ENCODE measurements at places on chromosomes 11 and 22. TPM values are rescaled to one million over a fixed set of nuclear protein-coding genes. Genes with fewer than 3 reads are reported as not detected.

The VPREB3 gene
- total RNA-seq: not detected

The BBOX1 gene
- 25.3 TPM for total RNA-seq

The NUP160 gene
- 9.5 TPM for total RNA-seq

The C22orf42 gene
- total RNA-seq: not detected

The SHANK2 gene
- 50.3 TPM for total RNA-seq

The RHOD gene
- total RNA-seq: 106 TPM

The GLB1L3 gene
- not detected for total RNA-seq

The KCNE3 gene
- 7.6 TPM for total RNA-seq

The SREBF2 gene
- total RNA-seq: 26.7 TPM

The TMEM86A gene
- 4.0 TPM for total RNA-seq

The DBX1 gene
- total RNA-seq: not detected

- DNase-seq: no peak
Observed at GRCh38 chr11:64655941-64656601, 65.1 kb downstream of the SLC22A12 start.

DNA sequence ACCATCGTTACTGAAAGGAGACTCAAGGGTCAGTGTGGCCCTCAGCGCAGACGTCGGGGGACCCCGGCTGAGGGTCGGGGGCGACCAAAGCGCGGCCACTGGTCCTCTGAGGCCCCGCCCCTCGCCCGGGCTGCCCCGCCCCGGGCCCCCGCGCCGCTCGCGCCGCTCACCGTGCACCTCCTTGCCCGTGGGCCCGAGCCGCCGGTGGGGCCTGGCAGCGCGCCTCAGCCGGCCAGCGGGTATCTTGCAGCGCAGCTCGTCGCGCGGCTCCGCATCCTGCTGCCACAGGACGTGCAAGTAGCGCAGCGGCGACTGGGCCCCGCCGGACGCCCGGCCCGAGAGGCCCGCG is 419 bp downstream of the ANKRD54 start:
- DNase-seq: peak; percentile 64

DNA sequence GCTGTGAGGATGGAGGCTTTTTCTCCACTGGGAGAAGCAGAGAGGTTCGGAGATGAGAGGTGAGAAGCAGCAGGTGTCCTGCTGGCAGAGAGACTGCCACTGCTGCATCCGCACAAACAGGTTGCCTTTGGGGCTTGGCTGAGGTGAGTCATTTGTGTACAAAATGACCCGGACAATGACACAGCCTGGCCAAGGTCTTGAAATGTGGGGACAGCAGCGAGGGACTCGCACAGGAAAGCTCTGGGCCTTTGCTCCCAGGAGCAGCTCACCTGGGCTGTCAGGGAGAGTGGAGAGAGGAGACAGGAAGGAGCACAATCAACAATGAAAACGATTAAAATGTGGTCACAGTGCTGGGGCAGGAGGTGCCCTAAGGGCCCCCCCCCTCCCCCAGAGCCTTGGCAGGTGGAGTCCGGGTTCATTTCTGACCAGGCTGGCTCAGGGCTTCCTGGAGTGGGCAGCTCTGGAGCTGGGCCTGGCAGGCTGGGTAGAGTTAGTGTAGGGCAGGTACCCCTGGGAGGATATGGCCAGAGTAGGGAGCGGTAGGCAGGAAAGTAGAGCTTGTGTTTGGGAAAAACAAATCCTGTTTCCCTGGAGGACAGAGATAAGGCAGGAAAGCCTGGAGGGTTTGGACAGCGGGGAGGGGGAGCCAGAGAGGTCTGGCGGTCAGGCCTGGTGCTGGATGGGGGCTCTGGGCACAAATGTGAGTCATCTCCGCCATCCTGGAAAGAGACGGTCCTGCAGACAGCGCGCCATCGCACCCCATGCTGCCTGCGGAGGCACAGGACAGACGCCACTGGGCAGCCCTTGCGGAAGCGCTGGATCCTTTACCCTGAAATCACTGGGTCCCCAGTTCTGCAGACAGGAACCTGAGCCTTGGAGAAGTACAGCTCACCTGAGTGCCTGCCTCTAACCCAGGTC is 37.8 kb upstream of the CELSR1 start:
- DNase-seq: peak; percentile 81

DNA sequence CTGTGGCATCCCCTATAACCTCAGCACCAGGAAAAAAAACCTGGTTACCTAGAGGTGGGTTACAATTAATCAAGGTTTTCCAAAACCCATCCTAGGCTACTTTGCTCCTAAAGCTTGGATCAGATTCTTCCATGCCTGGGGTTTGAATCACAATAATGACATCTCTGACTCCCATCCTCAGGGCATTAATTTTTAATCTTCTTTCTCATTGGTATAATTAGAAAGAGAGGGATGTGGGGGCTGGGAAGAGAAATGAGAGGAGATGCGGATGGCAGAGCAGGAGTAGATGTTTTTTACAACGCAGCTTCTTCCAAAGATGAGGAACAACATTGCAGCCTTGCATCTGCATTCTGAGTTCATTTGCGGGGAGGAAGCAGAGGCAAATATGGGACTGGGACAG is 117.2 kb upstream of the E2F8 start:
- DNase-seq: no peak

- no peak for DNase-seq
Observed at GRCh38 chr11:117872975-117873827, 3.3 kb downstream of the FXYD6 start.

DNA sequence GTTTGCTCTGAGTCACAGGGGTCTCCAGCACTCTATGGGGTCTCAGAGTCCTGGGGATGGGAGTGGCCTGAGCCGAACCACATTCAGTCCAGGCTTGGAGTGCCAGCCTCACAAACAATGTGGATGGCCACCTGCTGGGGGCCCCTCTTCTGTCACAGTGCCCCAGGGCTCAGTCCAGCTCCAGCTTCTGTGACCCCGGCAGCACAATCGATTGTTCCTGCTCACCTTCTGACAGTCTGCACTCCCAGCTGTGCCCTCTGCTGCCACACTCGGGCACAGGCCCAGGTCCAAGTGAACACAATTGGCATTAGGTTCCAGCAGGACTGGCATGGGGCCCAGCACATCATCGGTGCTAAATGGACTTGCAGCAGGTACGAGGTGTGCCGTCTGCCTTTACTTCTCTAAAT is 84.8 kb downstream of the TP53I11 start:
- peak; percentile 94 for DNase-seq

DNA sequence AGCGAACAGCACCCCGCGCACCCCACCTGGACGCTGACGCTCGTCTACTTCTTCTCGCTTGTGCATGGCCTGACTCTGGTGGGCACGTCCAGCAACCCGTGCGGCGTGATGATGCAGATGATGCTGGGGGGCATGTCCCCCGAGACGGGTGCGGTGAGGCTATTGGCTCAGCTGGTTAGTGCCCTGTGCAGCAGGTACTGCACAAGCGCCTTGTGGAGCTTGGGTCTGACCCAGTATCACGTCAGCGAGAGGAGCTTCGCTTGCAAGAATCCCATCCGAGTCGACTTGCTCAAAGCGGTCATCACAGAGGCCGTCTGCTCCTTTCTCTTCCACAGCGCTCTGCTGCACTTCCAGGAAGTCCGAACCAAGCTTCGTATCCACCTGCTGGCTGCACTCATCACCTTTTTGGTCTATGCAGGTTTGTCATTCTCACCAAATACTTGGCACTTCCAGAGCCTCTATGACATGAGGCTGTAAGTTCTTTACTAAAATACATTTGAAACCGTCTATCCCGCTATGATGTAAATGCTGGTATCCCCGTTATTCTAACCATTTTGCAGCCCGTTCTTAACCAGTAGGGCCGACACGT is 535 bp downstream of the AQP11 start:
- DNase-seq: peak; percentile 57

DNA sequence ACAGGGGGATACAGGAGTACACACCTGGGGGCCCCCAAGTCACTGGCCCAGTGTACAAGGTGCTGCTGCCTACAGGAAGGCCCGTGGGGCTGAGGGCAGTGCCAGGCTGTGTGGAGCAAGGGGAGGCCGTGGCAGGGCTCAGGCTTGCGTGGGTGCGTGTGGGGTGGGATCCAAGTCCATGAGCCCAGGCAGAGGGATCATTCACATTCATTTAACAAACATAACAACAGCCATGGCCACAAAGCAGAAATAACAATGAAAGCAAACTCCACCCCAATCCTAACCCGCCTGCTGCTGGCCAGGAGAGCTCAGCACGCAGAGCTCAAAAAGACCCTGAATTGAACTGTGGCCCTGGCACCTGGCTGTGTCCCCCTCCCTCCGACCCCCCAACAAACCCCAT is 17.0 kb upstream of the SCGB1A1 start:
- no peak for DNase-seq

- DNase-seq: peak; percentile 74
Observed at GRCh38 chr11:64251016-64251752, at the start of gene PLCB3. TSS of gene PLCB3 (plus strand) at chr11:64251530. CDS start at chr11:64251650, 120 bp downstream.

- DNase-seq: peak; percentile 43
Observed at GRCh38 chr11:69484427-69485259, 3.2 kb downstream of the LINC01488 start.

GRCh38 chr11:121575250-121575962 is 122.6 kb upstream of the SORL1-AS1 start:
- peak; percentile 92 for DNase-seq

DNA sequence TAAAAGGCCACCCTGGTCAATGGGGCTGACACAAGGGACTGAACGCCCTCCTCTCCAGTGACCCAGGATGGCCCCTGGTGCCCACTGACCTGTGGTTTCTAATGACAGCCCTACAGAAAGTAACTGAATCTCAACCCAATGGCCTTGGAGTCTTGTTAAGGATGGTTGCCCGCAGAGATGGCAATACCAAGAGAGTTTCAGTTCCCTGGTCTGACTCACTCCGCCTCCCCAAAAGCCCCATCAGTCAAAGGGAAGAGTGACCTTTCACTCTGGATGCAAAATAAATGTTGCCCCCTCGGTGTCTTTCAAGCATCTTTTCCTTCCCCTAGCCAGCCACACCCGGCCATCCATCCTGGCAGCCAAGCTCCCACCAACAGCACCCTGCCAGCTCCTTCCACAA is 57.7 kb upstream of the ISX start:
- DNase-seq: no peak

GRCh38 chr22:44311855-44312170 is 938 bp downstream of the SHISAL1 start:
- DNase-seq: no peak

GRCh38 chr11:126268361-126268707 is 361 bp downstream of the SRPRA start:
- no peak for DNase-seq

GRCh38 chr11:43693069-43693468 is 12.5 kb downstream of the HSD17B12 start:
- DNase-seq: no peak

- no peak for DNase-seq
Observed at GRCh38 chr11:111694851-111695250, 71.3 kb downstream of the PPP2R1B start.

DNA sequence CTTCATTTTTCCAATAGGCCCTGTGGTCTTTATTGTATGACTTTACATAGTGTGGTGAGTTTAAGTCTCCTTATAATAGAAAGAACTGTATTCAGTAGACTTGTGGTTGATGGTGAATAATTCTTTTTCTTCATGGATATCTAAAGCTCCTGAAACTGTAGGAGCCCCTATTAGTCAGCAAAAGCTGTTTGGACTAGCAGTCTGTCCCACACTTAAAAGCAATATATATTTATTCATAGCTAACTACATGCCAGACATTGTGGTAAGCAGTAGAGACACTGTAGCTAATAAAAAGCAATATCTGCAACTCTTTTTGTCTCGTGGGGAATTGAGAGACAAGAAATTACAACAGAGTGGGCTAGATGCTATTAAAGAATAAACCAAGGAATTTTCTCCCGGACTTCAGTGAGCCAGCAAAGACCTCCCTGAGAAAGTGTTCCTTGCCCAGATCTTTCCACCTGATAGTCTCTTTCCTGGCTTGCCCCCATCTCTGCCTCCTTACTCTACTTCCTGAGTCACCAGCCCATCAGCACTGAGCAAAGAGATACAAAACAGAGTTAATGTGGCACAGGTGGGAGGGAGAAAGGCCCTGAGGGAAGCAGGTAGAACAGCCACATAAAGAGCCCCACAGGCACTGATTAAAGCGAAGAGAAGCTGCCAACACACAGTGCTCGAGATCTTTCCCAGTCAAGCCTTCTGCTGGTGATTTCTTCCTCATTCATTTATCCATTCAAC is 1.4 kb upstream of the OR52W1 start:
- DNase-seq: no peak

DNA sequence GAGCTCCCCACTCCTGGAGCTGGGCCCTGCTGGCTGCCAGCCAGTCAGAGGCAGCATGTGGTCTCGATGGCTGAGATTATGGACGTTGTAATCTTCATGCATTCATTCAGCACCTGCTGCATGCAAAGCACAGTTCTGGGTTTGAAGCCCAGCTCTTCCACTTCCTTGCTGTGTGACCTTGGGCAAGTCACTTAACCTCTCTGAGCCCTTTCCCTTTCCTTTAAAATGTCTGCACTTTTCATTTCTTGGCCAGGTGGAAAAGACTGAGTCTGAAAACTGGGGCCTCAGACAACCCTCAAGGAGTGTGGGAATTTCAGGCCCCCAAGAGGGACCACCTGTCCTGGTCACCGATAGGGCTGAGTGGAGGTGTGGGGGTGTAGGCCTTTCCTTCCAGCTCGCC is 24.6 kb upstream of the MYEOV start:
- no peak for DNase-seq

GRCh38 chr11:50030193-50030592 is 2.5 kb upstream of the OR4C45 start:
- DNase-seq: no peak

DNA sequence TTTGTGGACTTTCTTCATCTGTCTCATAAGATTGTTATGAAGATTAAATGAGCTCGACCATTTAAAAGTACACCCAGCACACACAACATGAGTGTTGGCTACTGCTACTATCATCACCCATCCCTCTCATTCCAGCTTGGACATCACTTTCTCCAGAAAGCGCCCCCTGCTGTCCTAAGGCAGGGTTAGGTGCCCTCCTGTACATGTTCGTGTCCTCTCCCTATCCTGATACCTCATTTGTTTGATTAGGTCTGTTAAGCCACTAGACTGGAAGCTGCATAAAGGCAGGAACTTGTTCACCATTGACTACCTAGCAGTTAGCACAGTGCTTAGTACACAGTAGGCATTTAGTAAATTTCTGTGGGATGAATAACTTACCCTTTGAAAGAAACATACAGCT is 85.5 kb downstream of the ENTHD1 start:
- no peak for DNase-seq

GRCh38 chr22:33851240-33851639 is 69.0 kb downstream of the LARGE1 start:
- no peak for DNase-seq

Data from right lobe of liver (tissue), 6 donors.